HT-29 (cell line): ENCODE measurements at places on chromosomes 6 and 20. TPM values are rescaled to one million over a fixed set of nuclear protein-coding genes. Genes with fewer than 3 reads are reported as not detected.

DNA sequence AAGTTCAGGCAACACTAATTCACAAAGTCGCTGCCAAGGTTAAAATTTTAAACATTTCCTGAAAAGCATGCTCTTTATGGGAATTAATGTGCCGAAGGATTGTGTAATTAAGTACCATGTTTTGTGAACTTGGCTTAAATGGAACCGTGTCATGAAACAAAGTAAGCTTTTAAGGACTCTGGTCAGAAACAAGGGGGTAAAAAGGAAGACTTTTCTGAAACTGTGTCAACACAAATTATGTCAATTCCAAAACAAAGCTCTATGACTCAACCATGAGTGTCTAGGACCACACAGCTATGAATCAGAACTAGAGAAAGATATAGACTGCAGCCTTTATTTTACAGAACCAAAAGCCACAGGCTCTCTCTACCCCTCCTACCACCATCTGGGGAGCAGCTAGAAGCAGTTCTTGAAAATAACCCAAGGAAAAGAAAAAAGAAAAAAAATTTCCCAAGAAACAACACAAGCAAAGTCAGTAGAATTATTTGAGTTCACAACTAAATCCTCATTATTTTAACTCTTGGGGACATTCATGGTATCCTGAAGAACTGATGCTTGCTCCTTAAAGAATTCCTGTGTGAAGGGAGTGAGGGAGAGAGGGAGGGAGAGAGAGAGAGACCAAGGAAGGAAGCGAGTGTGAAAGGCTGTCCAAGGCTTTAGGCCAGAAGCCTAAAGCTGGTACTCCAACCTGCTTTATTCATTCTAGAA is 81.9 kb downstream of the ZMYND8 start:
- DNase-seq = peak; percentile 45

DNA sequence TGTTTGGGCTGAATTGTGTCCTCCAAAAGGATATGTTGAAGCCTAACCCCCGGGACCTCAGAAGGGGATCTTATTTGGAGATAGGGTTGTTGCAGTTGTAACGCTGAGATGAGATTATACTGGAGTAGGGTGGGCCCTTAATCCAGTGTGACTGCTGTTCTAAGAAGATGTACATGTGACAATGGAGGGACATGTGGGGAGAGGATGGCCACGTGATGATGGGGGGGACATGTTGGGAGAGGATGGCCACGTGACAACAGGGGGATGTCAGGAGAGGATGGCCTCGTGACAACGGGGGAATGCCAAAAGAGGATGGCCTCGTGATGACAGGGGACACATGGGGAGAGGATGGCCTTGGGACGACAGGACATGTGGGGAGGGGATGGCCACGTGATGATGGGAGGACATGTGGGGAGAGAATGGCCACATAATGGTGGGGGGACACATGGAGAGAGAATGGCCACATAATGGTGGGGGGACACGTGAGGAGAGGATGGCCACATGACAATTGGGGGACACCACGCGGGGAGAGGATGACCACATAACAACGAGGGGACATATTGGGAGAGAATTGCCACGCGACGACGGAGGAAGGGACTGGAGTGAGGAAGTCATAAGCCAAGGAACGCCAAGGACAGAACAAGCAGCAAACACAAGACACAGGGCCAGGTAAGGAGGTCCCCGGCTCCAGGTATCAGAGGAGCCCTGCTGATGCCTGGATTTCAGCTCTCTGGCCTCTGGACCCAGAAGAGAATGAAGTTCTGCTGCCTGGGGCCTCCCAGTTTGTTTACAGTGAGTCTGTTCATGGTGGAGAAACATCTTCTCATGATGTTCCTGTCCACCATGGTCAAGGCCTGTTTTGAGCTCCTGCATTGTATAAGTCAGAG is 29.2 kb downstream of the SYNJ2 start:
- no peak for DNase-seq

DNA sequence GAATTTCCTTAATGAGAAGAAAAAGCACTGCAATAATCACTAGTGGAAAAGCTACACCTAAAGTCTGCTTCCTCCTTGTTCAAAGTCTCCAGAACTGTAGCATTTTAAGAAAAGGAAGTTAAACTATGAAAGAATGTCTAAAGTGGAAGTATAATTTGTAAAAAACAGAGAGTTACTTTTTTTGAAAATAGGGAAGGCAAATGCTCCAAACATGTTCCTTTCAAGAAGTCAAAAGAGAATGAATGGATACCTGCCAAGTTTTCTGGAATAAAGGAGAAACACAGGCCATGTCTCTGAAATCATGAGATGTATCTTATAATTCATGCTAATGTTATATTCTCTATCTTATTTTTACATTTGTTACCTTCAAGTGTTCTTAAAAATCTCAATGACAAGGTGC is 60.7 kb upstream of the ADGRG6 start:
- no peak for DNase-seq

RIPPLY2 gene
- total RNA-seq = not detected in 2 replicates

- no peak for DNase-seq
Observed at GRCh38 chr6:163423696-163424095, 9.2 kb downstream of the QKI start.

DNA sequence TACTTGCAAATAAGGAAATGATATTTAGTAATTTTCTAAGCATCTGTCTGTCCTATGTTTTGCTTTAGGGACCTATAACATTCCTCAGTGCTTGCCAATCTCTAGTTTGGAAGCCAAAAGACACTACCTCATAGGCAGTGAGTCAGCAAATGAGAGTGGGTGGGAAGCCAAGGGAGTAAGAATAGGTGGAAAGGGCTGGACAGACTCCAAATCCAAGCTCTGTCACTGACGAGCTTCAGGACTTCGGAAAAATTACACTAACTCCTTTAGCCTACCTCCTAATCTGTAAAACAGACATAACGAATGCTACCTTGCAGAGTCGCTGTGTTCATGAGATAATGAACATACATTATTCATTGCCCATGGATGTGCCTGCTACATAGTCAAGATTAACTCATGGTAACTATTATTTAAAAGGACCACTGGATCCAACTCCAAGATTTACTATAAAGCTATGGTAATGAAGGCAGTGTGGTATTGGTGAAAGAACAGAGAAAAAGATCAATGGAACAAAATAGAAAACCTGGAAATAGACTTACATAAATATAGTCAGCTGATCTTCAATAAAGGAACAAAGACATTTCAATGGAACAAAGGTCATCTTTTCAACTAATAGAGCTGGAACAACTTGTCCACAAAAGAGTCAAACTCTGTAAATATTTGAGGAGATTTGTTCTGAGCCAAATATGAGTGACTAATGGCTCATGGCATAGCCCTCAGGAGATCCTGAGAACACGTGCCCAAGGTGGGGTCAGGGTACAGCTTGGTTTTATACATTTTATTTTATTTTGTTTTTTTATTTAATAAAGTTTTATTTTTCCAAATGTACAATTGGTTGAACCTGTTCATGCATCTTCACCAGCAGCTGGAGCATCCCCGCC is 64.1 kb downstream of the FAM50B start:
- DNase-seq = peak; percentile 83

- peak; percentile 47 for DNase-seq
Observed at GRCh38 chr20:36214684-36215256, 21.5 kb upstream of the AAR2 start.

- DNase-seq = no peak
Observed at GRCh38 chr20:5524896-5525295, 208.1 kb upstream of the PROKR2 start.

DNA sequence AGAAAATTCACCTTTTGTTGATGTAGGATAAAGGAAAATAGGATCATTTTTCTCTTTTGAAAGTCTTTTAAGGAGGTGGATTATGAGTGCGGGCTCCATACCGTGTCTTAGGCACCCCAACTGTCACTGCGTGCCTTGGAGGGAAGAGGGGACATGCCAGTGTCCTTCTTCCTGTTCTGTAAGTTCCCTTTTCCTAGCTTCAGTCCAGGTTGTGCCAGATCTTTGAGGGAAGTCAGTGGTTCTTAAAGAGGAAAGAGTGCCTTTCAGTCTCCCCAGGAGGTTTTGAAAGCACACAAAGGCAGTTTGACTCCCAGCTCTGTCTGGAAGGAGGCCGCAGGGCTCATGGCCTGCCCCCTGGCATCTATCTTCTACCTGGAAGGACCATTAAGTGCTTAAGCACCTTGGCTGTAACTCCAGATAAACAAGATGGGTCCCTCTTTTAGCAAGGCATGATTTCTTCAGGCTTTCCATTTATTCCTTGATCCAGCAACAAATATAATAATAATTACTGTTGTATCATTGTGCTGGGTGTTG is 13.0 kb downstream of the EFCAB8 start:
- no peak for DNase-seq

GRCh38 chr20:32598606-32599005 is 13.5 kb upstream of the NOL4L start:
- DNase-seq = no peak

FOXA2 gene
- 9.1 and 9.4 TPM in 2 replicates for total RNA-seq

GRCh38 chr6:19891451-19891850 is 54.3 kb downstream of the ID4 start:
- DNase-seq = peak; percentile 41

GRCh38 chr20:39278230-39278788 is 316.2 kb downstream of the DHX35 start:
- no peak for DNase-seq

GRCh38 chr6:452301-453067 is 60.9 kb downstream of the IRF4 start:
- no peak for DNase-seq

DNA sequence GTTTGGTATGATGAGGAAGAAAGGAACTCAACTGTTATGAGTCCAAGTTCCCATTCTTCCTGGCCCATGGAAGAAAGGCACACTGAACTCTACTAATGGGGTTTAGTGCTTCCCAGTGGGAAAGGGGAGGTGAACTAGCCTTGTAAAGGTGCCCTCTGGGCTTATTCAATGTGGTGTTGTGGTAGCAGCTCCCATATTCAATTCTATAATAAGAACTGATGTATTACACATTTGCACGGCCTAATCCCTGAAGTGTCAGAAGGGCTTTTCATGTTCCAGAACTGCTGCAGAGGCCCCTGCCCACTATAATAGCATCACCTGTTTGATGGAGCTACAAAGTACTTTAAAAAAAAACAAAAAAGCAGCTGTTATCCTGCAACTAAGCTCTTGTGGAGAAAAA is 17.1 kb downstream of the PRKN start:
- no peak for DNase-seq

DNA sequence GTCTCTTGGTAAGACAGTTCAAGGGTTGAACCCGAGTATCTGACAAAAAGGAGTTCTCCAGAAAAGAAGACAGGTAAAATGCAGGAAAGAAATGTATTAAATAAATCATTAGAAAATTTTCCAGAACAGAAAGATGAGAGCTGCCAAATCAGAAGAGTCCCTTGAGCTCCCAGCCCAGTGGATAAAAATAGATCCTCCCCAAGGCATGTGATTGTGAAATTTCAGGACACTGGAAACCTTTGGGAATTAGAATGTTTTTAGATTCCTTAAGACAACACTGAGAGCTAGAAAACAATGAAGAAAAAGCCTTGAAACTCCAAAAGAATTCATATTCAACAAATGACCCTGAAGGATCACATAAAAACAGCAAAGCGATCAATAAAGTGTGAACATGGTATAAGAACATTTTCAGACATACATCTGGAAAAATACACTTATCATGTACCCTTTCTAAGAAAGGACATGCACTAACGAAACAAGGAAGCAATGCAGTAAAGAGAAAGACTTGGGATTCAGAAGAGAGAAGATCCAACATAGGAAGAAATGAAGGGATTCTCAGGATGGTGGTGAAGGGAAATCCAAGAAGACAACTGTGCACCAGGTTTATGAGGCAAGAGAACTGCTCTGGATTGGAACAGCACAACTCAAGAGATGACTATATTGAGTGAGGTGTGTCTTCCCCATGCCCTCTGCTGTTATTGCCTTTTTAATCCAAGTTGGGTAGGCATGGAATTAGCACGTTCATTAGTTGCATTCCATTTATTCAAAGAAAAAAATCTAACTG is 390.4 kb downstream of the SYNE1 start:
- no peak for DNase-seq

- no peak for DNase-seq
Observed at GRCh38 chr6:144435602-144436426, 150.7 kb downstream of the UTRN start.

SMLR1 gene
- not detected in 2 replicates for total RNA-seq

- no peak for DNase-seq
Observed at GRCh38 chr20:63624486-63624885, 2.4 kb downstream of the GMEB2 start.

- DNase-seq = no peak
Observed at GRCh38 chr6:7684843-7685242, 41.1 kb upstream of the BMP6 start.

DNA sequence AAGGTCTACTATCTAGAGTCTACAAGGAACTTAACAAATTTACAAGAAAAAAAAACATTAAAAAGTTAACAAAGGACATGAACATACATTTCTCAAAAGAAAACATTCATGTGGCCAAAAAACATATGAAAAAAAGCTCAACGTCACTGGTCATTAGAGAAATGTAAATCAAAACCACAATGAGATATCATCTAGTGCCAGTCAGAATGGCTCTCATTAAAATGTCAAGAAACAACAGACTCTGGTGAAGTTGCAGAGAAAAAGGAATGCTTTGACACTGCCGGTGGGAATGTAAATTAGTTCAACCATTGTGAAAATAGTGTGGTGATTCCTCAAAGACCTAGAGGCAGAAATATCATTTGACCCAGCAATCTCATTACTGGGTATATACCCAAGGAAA is 48.3 kb downstream of the OGFRL1 start:
- DNase-seq = no peak

GRCh38 chr6:90463359-90463758 is 123.5 kb downstream of the MAP3K7 start:
- no peak for DNase-seq

PSORS1C1 gene
- 1.1 and 1.2 TPM in 2 replicates for total RNA-seq

- no peak for DNase-seq
Observed at GRCh38 chr20:4246428-4246827, 231.1 kb upstream of the RNF24 start.

GRCh38 chr6:56807326-56807988 is 147.4 kb upstream of the BEND6 start:
- no peak for DNase-seq

DNA sequence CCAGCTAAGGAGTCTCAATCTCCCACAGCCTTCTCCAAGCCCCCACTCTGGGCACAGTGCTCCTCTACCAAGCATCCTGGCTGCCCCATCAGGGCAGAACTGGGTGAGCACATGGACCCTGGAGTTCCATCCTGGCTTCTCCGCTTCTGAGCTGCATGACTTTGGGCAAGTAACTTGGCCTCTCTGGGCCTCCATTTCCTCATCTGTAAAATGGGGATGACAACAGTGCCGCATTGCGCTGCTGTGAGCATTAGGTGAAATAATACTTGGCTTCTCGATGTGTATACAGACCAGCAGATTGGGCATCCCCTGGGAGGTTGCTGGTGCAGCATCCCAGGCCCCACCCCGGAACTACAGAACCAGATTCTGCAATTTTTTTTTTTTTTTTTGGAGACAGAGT is 8.3 kb upstream of the RIPOR3 start:
- no peak for DNase-seq

- DNase-seq = no peak
Observed at GRCh38 chr20:59217794-59218280, 54.2 kb downstream of the ZNF831 start.

DAAM2 gene
- not detected in 2 replicates for total RNA-seq

ACTL10 gene
- 16.5 and 18.5 TPM in 2 replicates for total RNA-seq

OR14J1 gene
- not detected in 2 replicates for total RNA-seq
